ENCODE measurements at places on chromosomes 2 and 18.

- DNase-seq = no peak
Observed at GRCh38 chr18:23998820-23999219, 15.7 kb upstream of the TTC39C start.

DNA sequence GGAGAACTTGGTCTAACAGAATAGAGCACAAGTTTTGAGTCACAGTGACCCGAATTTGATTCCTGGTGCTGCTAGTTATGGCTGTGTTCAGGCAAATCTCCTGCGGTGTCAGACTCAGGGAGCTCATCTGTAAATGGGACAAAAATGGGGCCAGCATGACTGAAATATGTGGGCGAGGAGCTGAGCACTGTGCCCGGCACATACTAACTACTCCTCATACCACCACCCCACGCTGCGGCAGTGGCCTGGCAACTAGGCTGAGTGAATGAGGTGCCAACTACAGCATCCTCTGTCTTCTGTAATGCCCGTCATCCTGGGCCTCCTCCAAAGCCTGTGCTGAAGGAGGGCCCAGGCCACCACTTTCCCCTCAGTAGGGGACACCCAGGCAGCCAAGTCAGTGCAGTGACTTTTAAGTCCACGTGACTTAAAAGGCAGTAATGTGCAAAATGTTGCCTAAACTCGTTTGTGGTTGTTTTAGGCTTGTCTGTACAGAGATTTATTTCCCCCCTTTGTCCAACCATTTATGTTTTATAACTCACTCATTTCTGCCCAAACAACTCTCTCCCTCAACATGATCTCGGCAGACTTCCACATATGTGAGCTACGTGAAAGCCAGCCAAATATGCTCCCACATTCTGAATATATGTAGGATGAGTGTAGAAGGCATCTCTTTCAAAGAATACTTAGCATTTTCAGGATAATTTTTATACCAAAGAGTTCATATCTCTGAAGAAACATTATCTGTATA is 773.7 kb downstream of the TSN start:
- no peak for DNase-seq

- no peak for DNase-seq
Observed at GRCh38 chr2:75540994-75541393, 19.7 kb downstream of the EVA1A start.

DNA sequence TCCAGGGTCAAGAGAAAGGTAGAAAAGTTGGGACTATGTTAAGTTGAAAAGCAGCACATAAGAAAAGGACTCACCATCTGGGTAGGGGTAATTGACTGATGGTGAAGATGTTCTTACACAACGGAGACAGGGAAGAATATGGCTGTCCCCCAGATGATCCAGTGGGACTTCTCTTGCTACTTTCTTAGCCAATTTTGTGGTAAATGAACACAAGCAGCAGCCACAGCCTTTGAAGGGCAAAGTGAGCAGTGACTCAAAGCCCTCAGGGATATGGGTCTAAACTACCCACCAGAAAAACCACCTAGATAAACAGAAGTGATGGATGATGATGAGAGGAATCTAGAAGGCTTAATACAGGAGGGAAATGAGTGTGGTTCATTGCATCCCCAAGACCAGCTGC is 65.8 kb upstream of the SLC9A2 start:
- DNase-seq = no peak

Data from stimulated activated CD8-positive, alpha-beta memory T cell treated with anti-CD3 and anti-CD28 coated beads, Interleukin-4, amount 100 ng/mL, for 24 hours (primary cell).